ENCODE measurements at places on chromosomes 5 and 9. TPM values are rescaled to one million over a fixed set of nuclear protein-coding genes. Genes with fewer than 3 reads are reported as not detected.

DNA sequence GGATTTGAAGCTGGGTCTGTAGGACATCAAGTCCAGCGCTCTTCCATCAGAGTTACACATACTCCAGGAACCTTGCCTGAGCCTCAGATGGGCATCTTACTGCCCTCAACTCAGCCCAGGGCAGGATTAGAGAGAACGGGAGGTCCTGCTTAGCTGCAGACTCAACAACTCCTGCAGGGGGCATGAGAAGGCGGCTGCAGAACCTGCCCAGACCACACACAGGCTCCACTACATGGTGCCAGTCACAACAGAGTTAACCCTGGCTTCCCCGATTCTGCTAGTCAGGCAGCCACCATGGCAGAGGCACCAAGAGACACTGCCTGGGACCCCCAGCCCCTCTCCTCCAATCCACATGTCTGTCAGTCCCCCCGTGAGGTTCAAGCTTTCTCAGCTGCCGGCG is 23.9 kb upstream of the CPLX2 start:
- H3K4me3 ChIP-seq, result no peak overlapping the region
- H3K4me1 ChIP-seq, result no peaks in the 10 kb centered on the region
- H3K36me3 ChIP-seq, result no peaks in the 10 kb centered on the region
- peaks cover 5% of the 10 kb centered on the region for H3K27me3 ChIP-seq
- H3K27ac ChIP-seq, result no peak overlapping the region

DNA sequence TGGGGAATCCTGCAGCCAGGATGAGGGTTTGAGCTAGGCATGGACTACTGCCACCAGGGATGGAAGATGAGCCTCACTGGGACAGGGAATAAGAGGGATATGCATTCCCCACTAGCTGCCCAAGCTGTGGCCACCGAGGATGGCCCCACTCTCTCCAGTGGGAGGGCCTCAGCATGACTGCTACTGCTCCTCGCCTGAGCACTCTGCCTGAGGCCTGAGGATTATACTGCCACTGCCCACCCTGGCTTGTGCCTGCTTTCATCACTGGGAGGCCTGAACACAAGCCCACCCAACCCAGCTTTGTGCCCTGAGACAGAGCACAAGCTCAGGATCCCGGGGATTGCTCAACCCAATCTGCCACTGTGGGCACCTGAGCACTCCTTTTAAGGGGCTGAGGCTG is 425.6 kb downstream of the RASEF start:
- H3K36me3 ChIP-seq, result no peaks in the 10 kb centered on the region
- H3K27me3 ChIP-seq, result no peaks in the 10 kb centered on the region
- no peak for DNase-seq
- no peak overlapping the region for H3K27ac ChIP-seq

DNA sequence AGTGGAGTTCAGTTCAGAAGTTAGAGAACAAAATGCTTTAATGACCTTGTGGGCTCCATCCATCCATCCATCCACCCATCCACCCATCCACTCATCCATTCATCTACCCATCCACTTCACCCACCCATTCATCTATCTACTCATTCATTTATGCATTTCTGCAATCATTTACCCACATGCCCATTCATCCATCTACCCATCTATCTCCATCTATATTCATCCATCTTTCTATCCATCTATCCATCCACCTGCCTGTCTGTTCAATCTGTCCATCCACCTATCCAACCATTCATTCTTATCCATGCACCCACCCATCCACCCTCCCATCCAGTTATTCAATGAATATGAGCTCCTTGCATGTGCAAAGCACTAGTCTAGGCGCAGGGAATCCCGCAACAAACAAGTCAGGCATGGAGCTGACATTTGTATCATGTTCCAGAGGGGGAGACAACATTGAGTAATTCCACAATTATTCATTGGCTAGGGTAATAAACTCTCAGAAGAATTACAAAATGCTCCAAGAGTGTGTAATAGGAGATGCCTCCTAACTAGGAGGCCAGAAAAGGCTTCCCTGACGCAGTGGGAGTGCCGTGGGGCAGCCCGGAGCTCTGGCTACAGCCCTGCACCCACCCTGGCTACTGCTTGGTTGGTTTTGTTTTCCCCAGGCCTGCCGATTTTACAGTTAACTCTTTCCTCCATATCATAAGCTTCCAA is 211.2 kb downstream of the NXNL2 start:
- H3K4me3 ChIP-seq, result no peak overlapping the region
- DNase-seq, result no peak
- H3K27ac ChIP-seq, result no peak overlapping the region
- no peaks in the 10 kb centered on the region for H3K36me3 ChIP-seq

- peak overlapping the region; percentile 63 for H3K27ac ChIP-seq
- no peaks in the 10 kb centered on the region for H3K27me3 ChIP-seq
- peak overlapping the region; percentile 79 for H3K4me3 ChIP-seq
Observed at GRCh38 chr9:128921881-128922763, 1.3 kb downstream of the PHYHD1 start.

DNA sequence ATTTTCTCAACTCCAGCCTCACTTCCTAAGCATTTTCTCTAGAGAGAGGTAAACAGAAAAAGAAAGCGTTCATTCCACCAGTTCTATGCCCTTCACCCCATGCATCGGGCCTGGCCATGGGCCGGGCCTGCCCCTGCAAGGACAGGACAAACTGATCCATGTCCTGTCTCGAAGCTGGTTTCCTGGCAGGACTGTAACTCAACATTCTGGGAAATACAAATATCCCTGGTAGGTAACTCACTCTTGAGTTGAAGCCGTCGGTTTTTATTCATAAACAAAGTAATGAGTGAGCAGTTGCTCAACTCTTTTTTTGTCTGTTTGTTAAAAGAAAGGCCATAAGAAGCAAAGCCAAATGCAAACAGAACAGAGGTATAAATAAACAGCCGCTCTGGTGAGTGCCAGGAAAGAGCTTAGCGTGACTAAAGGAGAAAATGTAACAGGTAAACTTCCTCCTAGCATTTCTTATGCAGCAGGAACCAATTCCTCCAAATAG is 64.4 kb upstream of the DNAH5 start:
- H3K4me1 ChIP-seq, result no peaks in the 10 kb centered on the region
- H3K27me3 ChIP-seq, result peaks cover 46% of the 10 kb centered on the region
- H3K4me3 ChIP-seq, result no peak overlapping the region
- no peak for DNase-seq
- no peak overlapping the region for H3K27ac ChIP-seq
- no peaks in the 10 kb centered on the region for H3K36me3 ChIP-seq

- peaks cover 41% of the 10 kb centered on the region for H3K4me1 ChIP-seq
- peak overlapping the region; percentile 96 for H3K27ac ChIP-seq
- no peaks in the 10 kb centered on the region for H3K36me3 ChIP-seq
Observed at GRCh38 chr9:128683340-128684064, 5.5 kb upstream of the SET start.

DNA sequence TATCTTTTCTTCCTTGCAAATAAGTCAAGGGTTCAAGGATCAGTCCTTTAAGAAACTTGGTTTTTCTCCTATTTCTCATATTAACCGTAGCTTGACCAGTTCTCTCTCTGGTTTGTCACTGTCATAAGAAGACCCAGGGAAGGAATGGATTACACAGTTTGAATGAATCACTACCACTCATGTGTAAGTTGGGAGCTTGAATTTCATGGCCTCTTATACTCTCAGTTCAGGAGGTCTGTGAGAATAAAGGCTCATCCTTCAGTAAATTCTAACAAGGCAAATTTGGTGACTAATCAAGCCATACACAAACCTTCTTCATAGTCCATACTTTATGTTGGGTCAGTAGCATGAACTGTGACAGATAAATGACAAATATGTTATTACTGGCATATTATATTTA is 323.1 kb upstream of the ACTBL2 start:
- no peak for DNase-seq
- H3K4me1 ChIP-seq, result no peaks in the 10 kb centered on the region
- no peaks in the 10 kb centered on the region for H3K36me3 ChIP-seq
- H3K4me3 ChIP-seq, result no peak overlapping the region
- H3K27ac ChIP-seq, result no peak overlapping the region
- no peaks in the 10 kb centered on the region for H3K27me3 ChIP-seq

Gene TMEM161B
- 31.8 TPM for polyA plus RNA-seq

Gene CRAT
- 84.3 TPM for polyA plus RNA-seq

Gene ECM2
- polyA plus RNA-seq, result 9.8 TPM

Gene F2RL1
- polyA plus RNA-seq, result 76.0 TPM

Data from large intestine (tissue), 12 donors.